H1 (cell line): ENCODE measurements at places on chromosomes 6 and 20. TPM values are rescaled to one million over a fixed set of nuclear protein-coding genes. Genes with fewer than 3 reads are reported as not detected.

Gene LRFN2
- 2.3 TPM in 2 replicates for total RNA-seq

Gene SIRPA
- 4.3 and 4.4 TPM in 2 replicates for total RNA-seq

Gene TBC1D22B
- 16.9 and 17.4 TPM in 2 replicates for total RNA-seq

GRCh38 chr6:149544646-149545257 is 1.1 kb downstream of the PPIL4 start:
- H3K27me3 ChIP-seq: no peaks in the 10 kb centered on the region
- DNase-seq: no peak
- H3K27ac ChIP-seq: peak overlapping the region; percentile 41; the same call in 1 of the 2 replicates
- H3K36me3 ChIP-seq: peaks cover 11% of the 10 kb centered on the region; the same call in 1 of the 2 replicates
- H3K4me3 ChIP-seq: peak overlapping the region; percentile 96

DNA sequence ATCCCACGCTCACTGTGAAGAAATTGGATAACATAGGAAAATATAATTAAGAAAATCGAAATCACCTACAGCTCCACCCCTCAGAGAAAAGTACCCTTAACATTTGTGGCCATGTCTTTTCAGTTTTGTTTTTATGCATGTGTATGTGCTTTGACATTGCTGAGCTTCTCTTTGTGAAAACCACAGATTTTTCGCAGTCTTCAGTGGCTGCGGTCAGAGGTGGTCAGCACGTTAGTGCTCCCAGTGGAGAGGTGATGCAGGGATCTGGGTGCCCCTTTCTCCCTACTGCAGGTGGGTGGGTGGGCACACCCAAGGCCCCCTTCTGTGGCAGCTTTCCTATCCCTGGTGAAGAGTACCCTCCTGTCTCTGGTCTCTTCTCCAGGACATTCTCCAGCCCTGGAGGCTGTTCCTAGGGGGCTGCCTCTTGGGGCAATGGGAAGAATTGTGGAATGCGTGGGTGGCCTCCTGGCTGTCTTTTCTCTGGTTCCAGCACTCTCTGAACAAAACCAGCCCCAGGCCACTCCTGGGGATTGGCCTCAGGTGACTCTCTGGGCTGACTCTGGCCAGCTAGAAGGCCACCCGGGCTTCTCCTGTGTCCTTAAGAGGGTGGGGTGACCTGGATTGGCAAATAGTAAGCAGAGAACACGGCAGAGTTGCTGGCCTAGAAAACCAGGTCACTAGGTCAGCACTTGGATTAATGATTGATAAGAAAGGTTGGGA is 49.8 kb upstream of the FANCE start:
- no peaks in the 10 kb centered on the region for H3K36me3 ChIP-seq
- no peak overlapping the region for H3K4me3 ChIP-seq
- no peak for DNase-seq
- no peaks in the 10 kb centered on the region; the same call in 1 of the 2 replicates for H3K4me1 ChIP-seq
- no peaks in the 10 kb centered on the region for H3K27me3 ChIP-seq

- DNase-seq: peak; percentile 59
- peak overlapping the region; percentile 81 for H3K27ac ChIP-seq
- H3K36me3 ChIP-seq: peaks cover 18% of the 10 kb centered on the region
- H3K4me1 ChIP-seq: peaks cover 10% of the 10 kb centered on the region; the same call in 1 of the 2 replicates
- peak overlapping the region; percentile 98 for H3K4me3 ChIP-seq
Observed at GRCh38 chr6:159761129-159761872, 544 bp upstream of the ACAT2 start.

DNA sequence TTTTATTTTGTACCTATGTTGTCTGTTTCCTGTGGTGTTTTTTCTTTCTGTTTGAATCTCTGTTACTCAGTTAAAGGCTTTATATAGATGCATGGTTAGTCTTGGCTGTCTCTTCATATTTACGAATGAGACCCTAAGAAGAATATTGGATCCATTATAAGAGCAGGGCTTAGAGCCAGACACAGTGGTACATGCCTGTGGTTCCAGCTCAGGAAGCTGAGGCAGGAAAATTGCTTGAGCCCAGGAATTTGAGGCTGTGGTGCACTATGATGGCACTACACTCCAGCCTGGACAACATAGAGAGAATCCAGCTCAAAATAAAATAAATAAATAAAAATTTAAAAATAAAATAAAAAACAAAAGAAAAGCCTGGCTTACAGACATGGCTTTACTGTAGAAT is 211.1 kb downstream of the SOD2 start:
- no peak overlapping the region for H3K4me3 ChIP-seq
- no peaks in the 10 kb centered on the region for H3K4me1 ChIP-seq
- H3K36me3 ChIP-seq: no peaks in the 10 kb centered on the region

- peak overlapping the region; percentile 17; the same call in 1 of the 2 replicates for H3K4me3 ChIP-seq
- DNase-seq: peak; percentile 89
- H3K27ac ChIP-seq: no peak overlapping the region
- peaks cover 46% of the 10 kb centered on the region for H3K4me1 ChIP-seq
- H3K27me3 ChIP-seq: no peaks in the 10 kb centered on the region
Observed at GRCh38 chr6:44268095-44268628, 2.1 kb upstream of the TMEM151B start.

- no peak overlapping the region for H3K4me3 ChIP-seq
- no peak for DNase-seq
- H3K36me3 ChIP-seq: no peaks in the 10 kb centered on the region
- no peaks in the 10 kb centered on the region; the same call in 1 of the 2 replicates for H3K27me3 ChIP-seq
Observed at GRCh38 chr6:37547564-37548061, 47.9 kb upstream of the CCDC167 start.

DNA sequence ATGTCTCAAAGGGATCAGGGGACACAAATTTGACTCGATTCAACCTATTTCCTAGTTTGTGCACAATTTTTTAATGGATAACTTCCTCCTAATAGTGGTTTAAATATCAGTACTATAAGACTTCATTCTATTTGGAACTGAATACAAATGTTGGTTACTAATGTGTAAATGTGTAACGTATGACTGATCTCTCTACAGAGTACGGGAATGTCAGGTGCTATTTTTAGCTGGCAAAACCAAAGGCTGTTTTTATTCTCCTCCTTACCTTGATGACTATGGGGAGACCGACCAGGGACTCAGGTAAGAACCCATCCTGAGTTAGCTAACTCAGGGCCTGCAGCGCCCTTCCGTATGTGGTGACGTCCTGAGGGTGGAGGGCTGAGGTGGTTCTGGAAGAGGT is 33.0 kb downstream of the PRPH2 start:
- H3K4me3 ChIP-seq: no peak overlapping the region
- no peak for DNase-seq
- no peaks in the 10 kb centered on the region for H3K27me3 ChIP-seq
- H3K4me1 ChIP-seq: no peaks in the 10 kb centered on the region
- H3K36me3 ChIP-seq: peaks cover 33% of the 10 kb centered on the region

GRCh38 chr6:31782126-31782855 is 5.2 kb upstream of the VWA7 start:
- no peak for DNase-seq
- no peaks in the 10 kb centered on the region for H3K4me1 ChIP-seq
- peaks cover 56% of the 10 kb centered on the region for H3K36me3 ChIP-seq
- no peak overlapping the region for H3K27ac ChIP-seq
- H3K4me3 ChIP-seq: no peak overlapping the region

- H3K4me1 ChIP-seq: no peaks in the 10 kb centered on the region
- no peak overlapping the region for H3K4me3 ChIP-seq
- no peak for DNase-seq
- H3K36me3 ChIP-seq: no peaks in the 10 kb centered on the region
Observed at GRCh38 chr6:5764401-5764955, 242.2 kb downstream of the NRN1 start.

DNA sequence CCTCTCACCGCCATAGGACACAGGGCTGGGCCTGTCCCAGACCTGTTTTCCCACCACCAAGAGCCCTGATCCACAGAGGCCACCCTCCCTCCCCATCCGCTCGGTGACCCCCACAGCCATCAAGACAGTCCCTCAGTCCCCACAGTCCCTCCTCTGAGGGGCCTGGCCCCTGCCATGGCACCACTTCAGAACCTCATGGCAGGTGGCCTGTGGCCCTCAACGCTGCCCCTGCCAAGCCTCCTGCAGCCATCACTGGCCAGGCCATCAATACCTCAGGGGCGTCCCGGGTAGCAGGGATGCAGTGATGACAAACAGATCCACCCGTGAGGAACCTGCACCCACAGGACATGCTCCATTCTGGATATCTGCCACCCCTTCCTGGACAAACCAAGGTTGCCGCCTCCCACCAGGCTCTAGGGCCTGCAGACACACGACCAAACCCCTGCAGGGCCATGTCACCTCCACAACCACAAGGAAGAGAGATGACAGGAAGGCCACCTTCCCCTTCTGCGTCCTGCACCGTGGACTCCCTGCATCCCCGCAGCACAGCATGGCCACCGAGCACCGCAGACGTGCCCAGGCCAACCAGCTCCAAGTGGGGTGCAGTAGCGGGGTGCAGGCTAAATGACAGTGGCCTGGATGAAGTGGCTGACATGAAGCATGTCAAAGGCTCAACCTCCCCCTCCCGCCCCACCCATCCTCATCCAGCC is 14.0 kb downstream of the TAF4 start:
- no peaks in the 10 kb centered on the region for H3K27me3 ChIP-seq
- no peak overlapping the region for H3K27ac ChIP-seq
- H3K4me1 ChIP-seq: 0 out of 2 replicates have a peak, but pooled peaks cover 8% of the 10 kb centered on the region
- no peak for DNase-seq

DNA sequence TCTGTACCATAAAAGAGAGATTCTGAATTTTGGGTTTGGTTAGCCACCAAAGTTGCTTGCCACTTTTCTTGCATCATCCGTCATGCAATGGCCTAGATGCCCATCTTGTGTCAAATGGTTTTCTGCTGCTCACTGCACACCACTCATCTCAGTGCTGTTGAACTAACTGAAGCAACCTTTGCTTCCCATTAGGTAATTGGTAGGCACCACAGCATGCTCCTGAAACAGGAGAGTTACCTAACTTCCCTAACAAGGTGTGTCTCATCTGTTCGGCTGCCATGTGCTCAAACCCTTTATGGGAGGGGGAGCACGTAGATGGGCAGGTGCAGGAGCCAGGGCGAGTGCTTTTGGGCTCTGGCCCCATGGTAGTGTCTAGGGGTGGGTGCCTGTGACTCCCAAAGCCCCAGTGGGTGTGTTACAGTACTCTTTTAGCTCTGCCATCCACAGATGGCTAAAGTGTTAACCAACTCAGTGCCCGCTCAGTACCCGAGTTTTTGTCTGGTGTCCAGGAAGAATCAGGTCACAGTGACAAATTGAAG is 147.4 kb upstream of the SPACA1 start:
- no peak overlapping the region for H3K4me3 ChIP-seq
- no peaks in the 10 kb centered on the region for H3K27me3 ChIP-seq
- peaks cover 8% of the 10 kb centered on the region; the same call in 1 of the 2 replicates for H3K4me1 ChIP-seq
- H3K27ac ChIP-seq: no peak overlapping the region

DNA sequence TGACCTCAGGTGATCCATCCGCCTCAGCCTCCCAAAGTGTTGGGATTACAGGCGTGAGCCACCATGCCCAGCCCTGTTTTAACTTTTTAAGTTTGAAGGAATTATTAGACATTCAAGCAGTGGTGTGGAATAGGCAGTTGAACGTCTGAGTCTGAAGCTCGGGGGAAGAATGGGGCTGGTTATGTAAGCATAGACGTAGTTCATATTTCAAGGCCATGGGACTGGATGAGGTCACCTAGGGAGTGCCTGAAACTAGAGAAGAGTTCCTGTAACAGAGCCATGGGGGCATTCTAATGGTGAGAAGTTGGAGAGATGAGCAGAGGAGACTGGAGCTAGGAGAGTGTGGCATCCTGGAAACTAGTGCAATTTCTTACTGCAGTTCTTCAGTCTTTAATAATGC is 6.4 kb downstream of the CDKAL1 start:
- no peaks in the 10 kb centered on the region for H3K27me3 ChIP-seq
- DNase-seq: no peak
- H3K4me1 ChIP-seq: no peaks in the 10 kb centered on the region
- no peak overlapping the region for H3K27ac ChIP-seq
- H3K4me3 ChIP-seq: no peak overlapping the region

GRCh38 chr20:31663838-31664695 is 26.4 kb downstream of the COX4I2 start:
- H3K4me1 ChIP-seq: no peaks in the 10 kb centered on the region
- H3K27ac ChIP-seq: no peak overlapping the region
- peaks cover 13% of the 10 kb centered on the region for H3K36me3 ChIP-seq

DNA sequence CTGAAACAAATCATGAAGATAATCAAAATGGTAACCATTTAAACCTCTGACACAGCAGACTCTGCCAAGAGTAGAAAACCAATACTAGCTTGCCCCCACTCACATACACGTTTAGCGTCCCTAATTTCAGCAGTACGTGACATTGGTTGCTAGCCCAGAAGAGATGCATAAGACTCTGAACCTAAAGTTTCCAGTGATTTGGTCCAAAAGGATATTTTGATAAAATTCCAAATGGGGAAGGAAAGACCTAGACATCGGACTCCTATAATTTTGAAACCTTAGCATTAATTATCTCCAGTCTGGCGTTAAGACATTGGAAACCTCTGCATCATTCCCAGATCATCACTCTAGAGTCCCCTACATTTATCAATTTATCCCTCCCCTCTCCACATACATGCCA is 98.1 kb downstream of the GMDS start:
- DNase-seq: no peak
- H3K4me3 ChIP-seq: no peak overlapping the region
- H3K27me3 ChIP-seq: no peaks in the 10 kb centered on the region
- H3K36me3 ChIP-seq: no peaks in the 10 kb centered on the region
- no peaks in the 10 kb centered on the region for H3K4me1 ChIP-seq

DNA sequence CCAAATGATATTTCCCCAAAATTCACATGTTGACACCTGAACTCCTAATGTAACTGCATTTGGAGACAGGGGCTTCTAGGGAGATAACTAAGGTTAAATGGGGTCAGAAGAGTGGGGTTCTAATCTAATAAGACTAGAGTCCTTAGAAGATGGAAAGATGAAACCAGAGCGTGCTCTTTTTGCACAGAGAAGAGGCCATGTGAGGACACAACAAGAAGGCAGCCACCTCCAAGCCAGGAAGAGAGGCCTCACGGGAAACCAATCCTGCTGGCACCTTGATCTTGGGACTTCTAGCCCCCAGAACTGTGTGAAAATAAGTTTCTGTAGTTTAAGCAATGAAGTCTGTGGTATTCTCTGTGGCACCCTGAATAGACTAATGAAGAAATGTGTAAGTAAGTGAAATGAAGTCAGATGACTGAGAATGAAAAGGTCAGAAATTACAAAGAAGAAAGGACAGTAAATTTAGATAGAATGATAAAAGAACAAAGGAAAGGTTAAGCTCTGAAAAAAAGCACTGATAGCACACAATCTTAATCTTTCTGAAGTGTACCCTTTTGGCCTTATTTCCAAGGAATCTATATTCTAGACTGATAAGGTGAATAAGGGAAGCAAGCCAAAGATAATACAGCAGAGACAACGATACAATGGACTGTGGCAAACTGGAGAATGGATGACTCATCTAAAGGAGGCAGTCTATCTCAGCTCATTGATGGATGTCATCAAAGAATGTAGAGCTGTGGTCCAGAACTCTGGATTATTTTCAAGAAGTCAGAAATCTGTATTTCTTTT is 110.4 kb downstream of the MYB start:
- H3K36me3 ChIP-seq: no peaks in the 10 kb centered on the region
- no peaks in the 10 kb centered on the region for H3K27me3 ChIP-seq
- no peak overlapping the region for H3K4me3 ChIP-seq
- H3K4me1 ChIP-seq: no peaks in the 10 kb centered on the region
- H3K27ac ChIP-seq: no peak overlapping the region
- no peak for DNase-seq
